ENCODE measurements at places on chromosomes 12 and 14. TPM values are rescaled to one million over a fixed set of nuclear protein-coding genes. Genes with fewer than 3 reads are reported as not detected.

- no peak for DNase-seq
Observed at GRCh38 chr12:102349079-102349478, 131.3 kb downstream of the IGF1 start.

GRCh38 chr12:3973269-3973884, 100.2 kb upstream of the PARP11 start:
- DNase-seq: no peak

LBHD2 gene
- total RNA-seq: not detected

GRCh38 chr12:26283617-26284016, 88.2 kb downstream of the SSPN start:
- DNase-seq: no peak

- no peak for DNase-seq
Observed at GRCh38 chr12:98578821-98579220, 14.7 kb upstream of the SLC25A3 start.

GRCh38 chr12:91763654-91764370, 381.8 kb downstream of the BTG1 start:
- DNase-seq: no peak

DNA sequence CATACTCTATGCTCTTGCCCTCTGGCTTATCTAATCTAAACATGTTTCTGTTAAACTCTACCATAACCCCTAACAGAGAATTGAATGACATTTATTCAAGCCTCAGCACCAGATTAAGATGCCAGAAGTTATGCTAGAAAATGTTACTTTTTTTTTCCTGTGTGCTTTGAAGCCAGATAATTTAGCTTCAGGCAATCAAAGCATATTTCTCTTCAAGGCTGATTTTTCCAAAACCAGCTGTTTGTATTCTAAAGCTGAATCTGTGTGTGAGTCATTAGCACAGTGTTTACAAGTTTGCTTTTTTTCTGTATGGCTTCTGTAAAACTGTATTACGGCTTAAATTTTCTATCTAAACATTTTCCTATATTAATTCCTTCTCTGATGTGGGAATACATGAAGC, 326.1 kb downstream of the FSCB start:
- no peak for DNase-seq

RND1 gene
- total RNA-seq: 1.5 TPM

GRCh38 chr14:63726499-63726898, 1.4 kb downstream of the SGPP1 start:
- no peak for DNase-seq

- no peak for DNase-seq
Observed at GRCh38 chr12:102483466-102483865, 3.1 kb upstream of the IGF1 start.

SPIC gene
- not detected for total RNA-seq

DNA sequence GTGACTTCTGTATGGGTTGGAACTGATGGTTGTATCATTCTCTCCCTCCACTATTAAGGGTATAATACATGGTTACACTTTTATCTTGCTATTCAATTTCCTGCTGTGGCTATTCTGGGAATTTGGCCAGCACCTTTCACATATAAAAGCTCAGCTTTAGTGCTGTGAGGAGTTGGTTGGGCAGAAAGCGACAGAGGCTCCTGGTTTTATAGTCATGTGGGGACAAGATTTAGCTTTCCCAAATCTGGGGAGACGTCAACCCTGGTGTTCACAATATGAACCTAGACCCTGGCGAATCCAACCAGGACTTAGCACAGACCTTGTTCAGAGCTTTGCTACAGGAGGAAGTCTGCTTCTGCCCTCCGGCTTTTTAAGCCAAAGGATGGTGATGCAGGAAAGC, 36.5 kb downstream of the FOS start:
- DNase-seq: no peak

Data from heart left ventricle (tissue), 16 donors.